Stimulated activated CD4-positive, alpha-beta T cell treated with anti-CD3 and anti-CD28 coated beads, TNF-alpha, amount 100 ng/mL, for 1 hour (primary cell): ENCODE measurements at places on chromosomes 4 and X.

GRCh38 chrX:129932016-129932820 lies 26.3 kb downstream of the UTP14A start:
- peak; percentile 53 for DNase-seq

- DNase-seq, result no peak
Measured at GRCh38 chr4:78168029-78168428, 110.9 kb downstream of the FRAS1 start.

DNA sequence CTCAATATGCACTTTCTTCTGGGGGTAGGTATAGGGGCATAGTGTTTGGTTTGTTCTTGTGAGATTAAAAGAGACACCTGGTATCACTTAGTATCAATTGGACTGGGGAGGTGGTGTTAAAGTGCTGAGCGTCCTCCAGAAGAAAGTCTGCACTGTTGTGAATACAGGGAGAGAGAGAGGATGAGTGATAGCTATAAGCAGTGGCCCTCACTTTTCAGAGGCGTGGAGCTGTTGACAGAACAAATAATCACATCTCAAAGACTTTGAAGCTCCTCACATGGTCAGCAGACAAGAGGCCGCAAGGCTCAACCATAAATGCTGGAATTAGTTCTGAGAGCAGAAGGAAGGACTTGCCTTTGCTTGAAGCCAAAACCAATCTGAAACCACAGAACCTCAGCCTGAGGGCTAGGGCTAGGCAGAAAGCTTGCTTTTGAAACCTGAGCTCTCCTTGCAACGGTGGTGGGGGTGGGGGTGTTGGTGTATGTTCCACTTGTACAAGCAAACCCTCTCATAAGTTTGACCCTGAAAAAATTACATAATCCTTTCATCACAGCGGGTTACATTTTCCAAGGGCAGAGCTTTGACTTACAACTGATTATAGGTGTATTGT lies 123.2 kb upstream of the SCML1 start:
- DNase-seq, result no peak

DNA sequence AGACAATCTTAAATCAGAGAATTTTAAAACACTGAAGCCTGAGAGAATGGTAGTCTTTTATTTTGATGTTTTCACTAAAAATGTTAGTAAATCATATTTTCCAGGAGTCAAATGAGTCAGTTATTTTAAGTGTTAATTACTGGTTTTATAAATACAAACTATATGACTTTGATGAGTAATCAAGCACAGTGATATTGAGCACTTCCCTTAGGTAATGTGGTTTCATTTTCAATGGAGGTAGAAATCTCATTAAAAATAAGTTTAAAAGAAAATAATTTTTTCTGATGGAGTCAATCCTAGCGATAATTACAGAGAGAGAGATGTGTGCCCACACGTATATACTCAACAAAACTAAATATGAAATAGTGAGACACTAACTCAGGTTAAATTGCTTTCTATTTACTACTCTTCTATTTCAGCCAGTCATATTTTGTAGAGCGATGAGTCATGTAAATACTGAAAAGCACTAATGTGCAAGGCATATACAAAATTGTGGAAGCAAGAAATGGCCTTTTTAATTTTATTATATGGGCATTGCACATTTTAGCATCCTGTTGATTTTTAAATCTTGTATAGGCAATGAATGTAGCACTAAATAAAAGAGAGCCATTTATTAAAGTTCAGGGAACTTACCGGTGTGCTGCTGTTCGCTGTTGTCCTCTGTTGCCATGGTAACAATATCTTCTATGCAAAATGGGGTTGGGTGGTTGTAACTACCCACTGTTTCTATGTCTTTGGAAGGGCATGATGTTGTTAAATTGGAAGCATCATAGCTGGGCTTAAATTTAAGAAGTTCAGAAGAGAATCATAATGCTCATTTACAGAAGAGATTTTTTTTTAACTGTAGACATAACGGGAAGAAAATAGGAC lies 513.7 kb downstream of the TLL1 start:
- no peak for DNase-seq

DNA sequence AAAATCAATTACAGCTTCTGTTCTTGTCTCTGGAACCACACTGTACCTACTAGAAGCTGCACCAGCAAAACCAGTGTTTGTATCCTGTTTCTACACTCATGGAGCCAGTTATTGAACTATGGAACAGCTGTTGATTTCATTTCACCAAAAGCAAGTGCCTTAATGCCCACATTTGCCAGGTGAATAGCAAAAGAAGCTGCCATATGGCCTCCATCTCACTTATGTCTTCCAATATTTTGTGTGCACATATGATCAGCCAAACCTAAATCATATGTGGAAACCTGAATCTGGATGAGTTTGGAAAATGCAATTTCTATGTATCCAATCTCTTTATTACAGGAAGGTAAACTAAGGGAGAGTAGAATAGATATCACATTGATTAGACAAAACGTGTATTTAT lies 415.8 kb upstream of the GRID2 start:
- no peak for DNase-seq
